ENCODE measurements at places on chromosomes 3 and 15. TPM values are rescaled to one million over a fixed set of nuclear protein-coding genes. Genes with fewer than 3 reads are reported as not detected.

Gene LINGO1
- not detected for total RNA-seq

Gene PPIB
- total RNA-seq = 345 TPM

Gene TMC3
- not detected for total RNA-seq

Gene C3orf85
- total RNA-seq = not detected

Gene SLC28A1
- total RNA-seq = 0.70 TPM

Gene ARGFX
- total RNA-seq = not detected

Gene ALS2CL
- 71.6 TPM for total RNA-seq

DNA sequence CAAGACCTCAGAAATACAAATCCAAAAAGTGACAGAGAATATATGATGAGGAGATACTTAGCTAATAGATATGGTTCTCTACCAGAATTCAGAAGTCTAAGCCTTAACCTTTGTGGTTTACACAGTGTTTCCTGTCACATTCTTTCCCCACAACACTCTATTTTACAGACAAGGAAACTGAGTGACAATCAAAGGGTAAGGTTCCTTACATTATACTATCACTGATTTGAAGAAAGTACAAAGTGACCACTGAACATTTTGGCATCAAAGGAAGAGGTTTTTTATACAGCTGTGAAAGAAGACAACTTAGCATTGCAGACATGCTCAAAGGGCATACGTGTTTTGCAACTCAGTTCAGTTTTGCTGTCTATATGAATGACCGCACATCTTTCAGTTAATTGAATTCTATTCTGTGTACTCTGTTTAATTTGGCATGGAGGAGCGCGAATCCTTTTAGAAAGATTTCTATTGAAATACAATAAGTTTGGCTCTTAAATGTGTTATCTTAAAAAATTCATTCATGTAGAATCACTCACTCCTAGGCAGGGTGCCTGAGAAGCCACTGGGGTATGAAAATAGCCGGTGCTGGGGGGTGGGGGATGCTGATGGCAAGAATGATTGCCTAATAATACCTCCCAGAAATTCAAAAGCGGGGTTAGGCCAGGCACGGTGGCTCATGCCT lies 66.5 kb upstream of the SKOR1 start:
- no peak for DNase-seq

DNA sequence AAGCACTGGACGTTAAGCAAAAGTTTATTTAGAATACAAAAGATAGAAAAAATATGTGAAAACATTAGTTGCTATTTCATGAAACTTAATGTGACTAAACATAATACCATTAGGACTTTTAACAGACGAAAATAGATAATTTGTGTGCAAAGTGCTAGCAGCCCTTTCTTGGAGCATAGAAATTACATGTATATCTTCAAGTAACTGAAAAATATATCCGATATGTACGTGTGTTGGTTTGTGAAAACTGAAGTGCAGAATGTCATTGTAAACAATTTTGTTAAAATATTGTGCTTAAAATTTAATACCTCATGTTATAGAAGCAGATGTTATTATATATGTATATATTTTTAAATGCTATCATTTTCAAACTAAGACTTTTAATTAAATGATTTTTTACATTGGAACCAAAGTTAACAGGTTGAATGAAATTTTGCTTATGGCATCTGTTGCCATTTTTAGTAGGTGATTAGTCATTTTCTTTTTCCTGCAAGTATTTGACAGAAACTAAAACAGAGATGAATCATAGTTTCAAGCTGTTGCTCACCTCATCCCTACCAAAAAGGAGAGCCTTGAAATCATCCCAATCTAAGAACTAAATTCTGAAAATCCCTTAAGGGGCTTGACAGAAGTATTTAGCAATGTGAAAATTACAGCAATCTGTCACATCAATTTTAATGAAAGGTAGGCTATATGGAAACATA lies 334.8 kb downstream of the NAALADL2 start:
- no peak for DNase-seq

- DNase-seq = peak; percentile 72
These were observed 54.1 kb upstream of the IGF2BP2 start for GRCh38 chr3:185878920-185879319.

- DNase-seq = no peak
These were observed 138.4 kb downstream of the NSMCE3 start for GRCh38 chr15:29130951-29131839.

- peak; percentile 78 for DNase-seq
These were observed 514 bp downstream of the MBNL1 start for GRCh38 chr3:152269056-152269830.

DNA sequence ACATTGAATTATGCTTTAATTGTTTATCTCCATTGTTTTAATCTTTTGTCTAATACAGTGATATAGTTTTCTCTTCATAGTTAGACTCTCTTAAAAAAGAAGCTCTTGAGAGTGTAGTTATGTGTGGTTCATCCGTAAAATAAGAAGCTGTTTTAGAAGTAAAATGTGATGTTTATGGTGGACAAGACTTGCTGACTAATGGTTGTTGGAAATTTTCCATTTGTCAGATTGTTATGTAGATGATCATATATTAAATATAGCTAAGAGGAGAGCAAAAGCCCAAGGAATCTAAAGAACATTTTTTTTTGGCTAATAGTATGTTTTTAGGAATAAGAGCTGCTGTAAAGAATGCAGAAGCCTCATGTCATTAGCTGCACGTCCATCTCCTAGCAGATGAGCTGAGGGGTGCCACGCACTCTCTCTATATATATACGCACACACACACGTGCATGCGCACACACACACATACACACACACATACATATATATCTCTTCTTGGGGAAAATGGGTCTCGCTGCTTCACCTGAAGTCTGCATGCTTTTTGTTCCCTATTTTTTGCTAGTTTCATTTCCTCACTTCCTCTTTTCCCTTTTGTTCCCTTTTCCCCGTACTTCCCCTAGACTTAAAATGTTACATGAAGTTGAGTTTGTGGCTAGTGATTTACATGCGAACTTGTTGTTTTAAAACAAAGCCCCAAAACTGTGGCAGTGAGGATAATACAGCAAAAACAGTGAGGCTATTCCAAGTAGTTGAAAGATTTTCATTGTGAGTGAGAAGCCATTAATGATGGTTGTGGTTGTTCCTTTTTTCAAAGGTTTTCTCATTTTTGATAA lies 107.8 kb downstream of the MBNL1 start:
- no peak for DNase-seq

GRCh38 chr15:80154336-80154735 lies 1.5 kb downstream of the FAH start:
- no peak for DNase-seq

- no peak for DNase-seq
These were observed 2.3 kb upstream of the GMPPB start for GRCh38 chr3:49725906-49726681.

- no peak for DNase-seq
These were observed 151.7 kb upstream of the KCNMB2 start for GRCh38 chr3:178384321-178385230.

- DNase-seq = no peak
These were observed 1.7 kb downstream of the CLDN11 start for GRCh38 chr3:170420307-170420821.

DNA sequence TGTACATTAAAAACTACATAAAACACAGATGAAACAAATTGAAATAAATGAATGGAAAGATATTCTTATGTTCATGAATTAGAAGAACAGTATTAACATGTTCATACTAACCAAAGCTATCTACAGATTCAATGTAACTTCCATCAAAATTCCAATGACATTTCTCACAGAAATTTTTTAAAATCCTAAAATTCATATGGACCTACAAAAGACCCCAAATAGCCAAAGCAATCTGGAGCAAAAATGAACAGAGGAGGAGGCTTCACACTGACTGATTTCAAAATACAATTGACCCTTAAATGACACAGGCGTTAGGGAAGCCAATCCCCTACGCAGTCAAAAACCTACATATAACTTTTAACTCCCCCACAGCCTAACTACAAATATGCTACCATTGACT lies 39.4 kb downstream of the KPNA1 start:
- DNase-seq = no peak

GRCh38 chr3:73148682-73149081 lies 87.2 kb downstream of the EBLN2 start:
- no peak for DNase-seq

DNA sequence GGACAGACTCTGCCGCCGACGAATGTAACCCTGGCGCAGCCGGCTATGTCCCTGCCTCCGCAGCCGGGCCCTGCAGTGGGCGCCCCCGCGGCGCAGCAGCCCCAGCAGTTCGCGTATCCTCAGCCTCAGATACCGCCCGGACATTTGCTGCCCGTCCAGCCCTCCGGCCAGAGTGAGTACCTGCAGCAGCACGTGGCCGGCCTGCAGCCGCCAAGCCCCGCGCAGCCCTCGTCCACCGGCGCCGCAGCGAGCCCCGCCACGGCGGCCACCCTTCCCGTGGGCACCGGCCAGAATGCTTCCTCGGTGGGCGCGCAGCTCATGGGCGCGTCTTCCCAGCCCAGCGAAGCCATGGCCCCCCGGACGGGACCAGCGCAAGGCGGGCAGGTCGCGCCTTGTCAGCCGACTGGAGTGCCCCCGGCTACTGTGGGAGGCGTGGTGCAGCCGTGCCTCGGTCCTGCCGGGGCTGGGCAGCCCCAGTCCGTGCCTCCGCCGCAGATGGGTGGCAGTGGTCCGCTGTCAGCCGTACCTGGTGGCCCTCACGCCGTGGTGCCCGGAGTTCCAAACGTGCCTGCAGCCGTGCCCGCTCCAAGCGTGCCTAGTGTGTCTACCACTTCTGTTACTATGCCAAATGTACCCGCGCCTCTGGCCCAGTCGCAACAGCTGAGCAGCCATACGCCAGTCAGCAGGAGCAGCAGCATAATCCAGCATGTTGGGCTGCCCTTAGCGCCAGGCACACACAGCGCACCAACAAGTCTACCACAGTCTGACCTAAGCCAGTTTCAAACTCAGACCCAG lies 2.4 kb downstream of the TSC22D2 start:
- DNase-seq = no peak

- no peak for DNase-seq
These were observed 39.3 kb downstream of the GLB1 start for GRCh38 chr3:33057320-33058298.

DNA sequence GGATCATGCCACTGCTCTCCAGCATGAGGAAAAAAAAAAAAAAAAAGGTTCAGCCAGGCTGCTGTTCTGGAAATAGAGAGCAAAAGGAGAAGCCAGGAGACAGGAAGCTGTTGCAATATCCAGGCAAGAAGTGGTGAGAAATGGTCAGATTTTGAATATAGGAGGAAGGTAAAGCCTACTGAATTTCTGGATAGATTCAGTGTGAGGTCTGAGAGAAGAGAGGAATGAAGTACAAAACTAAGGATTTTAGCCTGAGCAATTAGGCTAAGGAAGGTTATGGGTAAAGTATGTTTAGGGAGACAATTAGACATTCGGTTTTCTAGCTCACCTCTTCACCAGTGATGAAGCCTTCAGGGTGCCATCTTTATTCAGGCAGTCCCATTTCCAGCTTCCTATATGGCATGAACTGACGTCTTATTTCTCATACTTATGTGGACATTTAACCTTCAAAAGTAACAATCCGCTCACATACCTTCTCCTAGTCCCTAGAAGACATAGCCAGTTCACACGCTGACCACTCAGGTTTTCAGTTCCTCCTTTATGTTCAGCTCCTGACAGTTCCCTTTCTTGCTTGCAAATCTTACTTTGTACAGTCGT lies 57.2 kb downstream of the KIF9 start:
- DNase-seq = no peak

GRCh38 chr15:37217567-37217966 lies 117.2 kb upstream of the MEIS2 start:
- DNase-seq = no peak

DNA sequence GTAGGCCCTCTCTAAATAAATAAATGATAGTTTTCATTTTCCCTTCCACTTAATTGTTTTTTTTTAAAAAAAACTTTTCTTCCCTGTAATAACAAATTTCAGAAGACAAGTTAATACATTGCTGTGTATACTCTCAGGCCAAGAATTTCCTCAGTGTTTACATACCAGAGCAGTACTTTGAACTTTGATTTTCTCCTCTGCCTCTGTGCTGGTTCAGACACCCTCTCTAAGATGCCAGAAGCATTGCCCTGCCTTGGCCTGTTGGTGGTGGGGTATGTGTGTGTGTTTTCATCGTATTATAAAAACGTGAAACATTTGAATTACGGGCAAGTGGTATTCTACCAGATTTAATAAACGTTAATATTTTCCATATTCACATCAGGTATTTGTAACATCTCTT lies 70.1 kb downstream of the SMAD3 start:
- DNase-seq = no peak

- DNase-seq = peak; percentile 41
These were observed 225.9 kb upstream of the CD96 start for GRCh38 chr3:111315930-111316587.

- no peak for DNase-seq
These were observed 24.0 kb upstream of the SLC24A5 start for GRCh38 chr15:48096813-48097212.

GRCh38 chr3:192904632-192905289 lies 12.9 kb downstream of the MB21D2 start:
- DNase-seq = no peak

DNA sequence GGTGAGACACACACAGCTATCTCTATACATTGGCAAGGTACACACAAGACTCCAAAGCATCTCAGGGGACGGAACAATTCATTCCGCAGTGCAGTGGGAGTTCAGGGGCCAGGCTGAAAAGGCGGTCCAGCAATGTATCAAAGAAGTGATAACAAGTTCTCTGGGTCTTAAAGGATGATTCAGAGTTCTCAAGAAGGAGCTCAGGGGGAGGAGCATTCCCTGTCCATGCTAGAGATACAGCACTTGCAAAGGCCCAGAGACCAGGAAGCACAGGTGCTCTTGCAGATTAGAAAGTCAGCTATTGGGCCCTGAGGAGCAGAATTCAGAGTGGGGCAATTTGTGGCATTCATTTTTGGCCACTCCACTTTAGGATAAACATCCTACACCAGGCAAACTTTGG lies 34.9 kb downstream of the MECOM start:
- no peak for DNase-seq

DNA sequence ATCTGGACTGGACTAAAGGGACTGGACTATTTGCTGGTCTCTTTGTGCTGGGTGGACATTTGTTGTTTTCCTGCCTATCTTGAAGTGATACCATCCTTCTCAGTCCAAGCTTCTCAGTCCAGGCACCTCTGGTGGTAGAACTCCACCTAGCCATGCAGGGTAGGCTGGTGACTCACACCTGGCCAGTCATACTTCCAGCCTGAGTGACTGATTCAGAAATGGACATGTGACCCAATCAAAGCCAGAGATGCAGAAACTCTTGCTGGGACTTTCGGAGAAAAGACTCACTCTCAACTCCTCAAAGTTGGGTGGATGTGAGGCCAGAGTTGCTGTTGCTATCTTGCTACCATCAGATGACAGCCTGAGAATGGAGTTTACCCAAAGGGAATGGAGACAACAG lies 5.6 kb upstream of the ASB14 start:
- peak; percentile 72 for DNase-seq
